COR-L47 (cell line): ENCODE measurements at places on chromosomes 1 and 21.

- no peak for DNase-seq
Measured at GRCh38 chr1:62781841-62782543, 1.9 kb upstream of the ATG4C start.

GRCh38 chr1:183070923-183071618 is 47.9 kb downstream of the LAMC1 start:
- DNase-seq: no peak

DNA sequence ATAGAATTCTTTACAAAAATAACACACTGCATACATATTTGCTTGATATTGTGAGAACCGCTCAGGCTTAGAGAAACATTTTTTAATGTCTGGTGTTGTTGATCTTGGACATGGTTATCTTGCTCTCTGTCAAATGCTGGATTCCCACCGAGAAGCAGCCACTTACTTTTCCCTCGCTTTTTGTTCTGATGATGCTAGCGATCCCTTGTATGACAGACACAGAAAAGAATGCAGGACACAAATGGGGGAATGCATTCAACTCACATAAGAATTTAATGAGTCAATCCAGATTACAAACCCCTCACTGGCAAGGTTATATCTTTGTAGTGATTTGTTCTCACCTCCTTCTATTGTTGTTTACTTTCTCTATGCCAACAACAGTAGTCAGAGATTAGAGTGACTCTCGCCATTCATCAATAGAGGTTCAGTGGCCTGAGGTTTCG is 76.8 kb upstream of the AKT3 start:
- DNase-seq: no peak

DNA sequence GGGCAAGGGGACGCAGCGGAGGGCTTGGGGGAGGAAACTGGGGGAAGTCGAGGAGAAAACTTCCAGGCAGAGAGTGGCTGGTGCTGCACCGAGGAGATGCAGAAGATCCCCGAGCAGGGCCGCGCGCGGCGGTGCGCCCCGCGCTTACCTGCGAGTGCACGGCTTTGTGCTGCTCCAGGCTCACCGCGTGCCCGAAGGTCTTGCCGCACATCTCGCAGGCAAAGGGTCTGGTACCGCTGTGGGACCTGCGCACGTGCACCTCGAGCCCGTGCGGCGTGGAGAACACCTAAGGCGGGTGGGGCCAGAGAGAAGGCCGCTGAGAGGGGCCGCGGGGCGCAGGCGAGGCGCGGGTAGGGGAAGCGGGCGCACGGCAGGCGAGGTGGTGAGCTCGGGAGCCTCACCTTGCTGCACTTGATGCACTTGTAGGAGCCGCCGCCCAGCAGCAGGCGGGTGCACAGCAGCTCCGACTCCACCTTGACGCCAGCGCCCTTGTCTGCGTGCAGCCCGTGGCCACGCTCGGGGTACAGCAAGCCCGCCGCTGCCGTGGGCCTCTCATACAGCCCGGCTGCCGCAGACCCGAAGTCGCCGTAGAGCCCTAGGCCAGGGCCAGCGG is 6.4 kb downstream of the GFI1 start:
- DNase-seq: no peak

DNA sequence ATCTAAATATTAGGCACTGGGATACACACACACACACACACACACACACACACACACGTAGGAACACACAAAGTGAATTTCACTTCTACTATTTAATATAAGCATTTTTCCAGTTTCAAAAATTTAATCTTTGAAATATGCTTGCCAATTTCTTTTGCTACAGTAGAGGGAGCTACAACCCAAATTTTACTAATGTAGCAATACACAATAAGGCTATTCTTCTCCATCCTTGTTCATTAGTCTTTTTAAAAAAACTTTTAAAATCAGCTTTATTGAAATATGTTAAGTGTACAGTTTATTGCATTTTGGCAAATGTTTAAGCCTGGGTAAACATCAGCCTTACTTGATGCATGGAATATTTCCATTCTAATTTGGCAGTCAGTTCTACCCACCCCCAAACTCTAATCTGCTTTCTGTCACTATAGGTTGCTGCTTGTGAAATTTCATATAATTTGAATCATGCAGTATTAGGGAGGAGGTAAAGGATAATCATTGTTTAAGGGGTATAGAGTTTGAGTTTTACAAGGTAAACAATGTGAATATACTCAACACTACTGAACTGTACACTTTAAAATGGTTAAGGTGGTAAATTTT is 93.0 kb upstream of the TENT5C start:
- peak; percentile 1 for DNase-seq
